ENCODE measurements at places on chromosomes 4 and X.

- DNase-seq = no peak
Measured at GRCh38 chrX:107758231-107758766, 17.3 kb downstream of the TSC22D3 start.

DNA sequence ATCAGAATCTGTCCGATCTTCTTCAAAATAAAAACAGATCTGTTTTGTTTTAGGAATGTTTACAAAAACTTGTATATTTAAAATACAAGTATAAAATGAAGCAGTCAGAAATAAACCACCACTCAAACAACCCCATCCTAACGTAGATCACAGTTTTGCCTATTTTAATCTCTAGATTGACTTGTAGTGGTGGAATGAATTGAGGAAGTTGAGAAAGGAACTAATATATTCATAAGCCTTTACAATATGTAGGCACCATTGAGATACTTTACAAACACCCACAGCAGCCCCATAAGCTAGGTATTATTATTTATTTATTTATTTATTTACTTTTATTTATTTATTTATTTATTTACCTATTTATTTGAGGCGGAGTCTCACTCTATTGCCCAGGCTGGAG lies 52.3 kb upstream of the KLF3 start:
- DNase-seq = no peak

- peak; percentile 50 for DNase-seq
Measured at GRCh38 chr4:51884055-51884454, 41.1 kb downstream of the DCUN1D4 start.

GRCh38 chr4:129248621-129249020 lies 152.7 kb downstream of the C4orf33 start:
- no peak for DNase-seq

DNA sequence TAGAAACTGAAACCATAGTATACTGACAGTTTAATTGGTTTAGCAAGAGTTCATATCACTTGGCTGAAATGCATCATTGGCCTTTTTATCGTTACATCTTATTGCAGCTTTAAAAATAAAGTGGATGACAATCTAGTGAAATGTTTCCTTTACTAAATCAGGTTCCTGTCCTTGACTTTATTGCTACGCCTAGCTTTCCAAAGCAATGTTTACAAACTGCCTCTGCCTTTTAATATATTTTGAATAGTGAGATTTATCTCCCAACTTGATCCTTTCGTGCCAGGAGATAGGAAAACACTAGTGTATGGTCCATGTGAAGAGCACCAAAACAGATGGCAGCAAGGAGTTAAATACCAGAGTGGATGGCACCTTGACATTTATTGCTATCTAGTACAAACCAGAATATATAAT lies 67.0 kb downstream of the GPC3 start:
- DNase-seq = no peak

DNA sequence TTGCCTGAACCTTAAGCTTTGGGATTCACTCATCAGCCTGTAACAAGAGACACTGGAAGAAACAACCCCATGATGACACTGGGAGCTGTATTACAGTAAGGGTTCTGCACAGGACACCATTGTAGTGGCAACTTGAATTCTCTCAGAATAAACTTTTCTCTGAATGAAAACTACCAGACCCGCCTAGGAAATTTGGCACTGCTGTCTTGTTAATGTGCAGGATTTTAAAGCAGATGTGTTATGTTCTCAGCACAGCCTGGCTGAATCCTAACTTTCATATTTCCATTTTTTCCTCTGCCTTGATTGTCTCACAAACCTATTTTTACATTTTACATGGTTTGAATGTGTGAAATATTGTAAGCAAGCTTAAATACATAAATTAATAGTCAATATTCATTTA lies 253.6 kb downstream of the UNC5C start:
- DNase-seq = no peak

DNA sequence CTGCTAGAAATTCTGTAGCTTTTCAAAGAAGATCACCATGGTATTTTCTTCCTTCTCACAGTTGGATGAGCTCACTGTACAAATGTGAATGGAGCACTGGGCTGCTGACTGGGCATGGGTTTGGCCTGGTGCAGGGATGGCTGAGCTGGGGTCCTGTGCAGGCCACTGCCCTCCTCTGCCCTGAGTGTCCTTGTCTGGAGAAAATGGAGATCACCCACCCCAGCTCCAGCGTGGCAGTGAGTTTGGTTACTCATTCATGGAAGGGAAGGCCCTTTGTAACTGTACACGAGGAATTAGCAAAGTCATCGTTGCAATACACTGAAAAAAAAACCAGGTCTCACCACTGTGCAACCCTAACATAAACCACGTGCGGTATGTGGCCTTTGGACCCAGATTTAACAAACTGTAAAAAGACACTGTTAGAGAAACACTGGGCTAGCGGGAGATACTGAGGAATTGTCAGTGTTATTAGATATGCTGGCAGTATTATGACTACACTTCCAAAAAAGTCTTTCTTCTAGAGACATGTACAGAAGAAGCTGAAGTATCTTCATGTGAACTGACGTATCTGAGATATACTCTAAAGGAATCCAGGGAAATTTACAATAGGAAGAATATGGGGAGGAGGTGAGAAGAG lies 16.1 kb upstream of the TBC1D14 start:
- DNase-seq = peak; percentile 94

GRCh38 chr4:159370286-159370685 lies 267.4 kb downstream of the RAPGEF2 start:
- DNase-seq = peak; percentile 26

DNA sequence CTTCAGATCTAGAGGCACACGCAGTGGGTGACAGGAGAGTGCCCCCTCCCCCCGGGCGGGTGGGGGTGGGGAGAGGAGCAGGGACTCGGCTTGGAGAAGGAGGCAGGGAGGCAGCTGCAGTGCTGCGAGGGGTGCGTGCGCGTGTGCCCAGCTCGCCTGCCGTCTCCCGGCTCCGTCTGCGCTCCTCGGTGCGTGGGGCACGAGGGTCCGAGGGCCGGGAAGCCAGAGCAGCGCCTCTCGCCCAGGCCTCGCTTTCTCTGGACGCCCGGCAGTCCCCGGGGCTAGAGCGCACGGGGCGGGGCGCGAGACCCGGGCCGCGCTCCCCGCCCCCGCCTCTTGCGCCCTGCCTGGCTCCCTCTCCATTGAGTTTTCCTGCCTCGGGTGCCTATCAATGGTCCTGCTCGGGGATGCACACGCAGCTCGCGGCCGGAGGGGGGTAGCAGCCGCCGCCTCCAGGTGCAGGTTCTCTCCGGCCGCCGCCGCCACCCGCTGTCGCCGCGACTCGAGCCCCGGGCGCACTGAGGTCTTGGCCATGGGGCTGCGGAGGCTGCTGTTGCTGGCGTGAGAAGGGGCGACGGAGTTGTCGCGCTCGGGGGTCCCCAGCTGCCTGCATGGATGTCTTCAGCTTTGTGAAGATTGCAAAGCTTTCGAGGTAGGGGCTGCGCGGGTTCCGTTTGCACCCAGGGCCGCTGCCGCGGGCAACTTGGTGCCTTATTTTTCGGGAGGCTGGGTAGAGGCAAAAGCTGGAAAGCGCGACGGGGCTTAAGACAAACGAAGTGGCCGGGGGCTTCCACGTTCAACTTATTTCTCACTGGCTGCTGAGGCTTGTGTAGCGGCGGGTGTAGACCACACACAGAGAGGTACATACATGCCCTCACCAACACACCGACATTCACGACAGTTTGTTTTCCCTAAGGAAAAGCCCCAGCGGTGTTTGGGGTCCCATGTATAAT lies at the start of gene FRMPD4:
Gene FRMPD4, plus strand, starts transcription at position 113 of the 953 bp plus-strand sequence. Its CDS starts 499 bp downstream, at position 612.
- DNase-seq = no peak

- no peak for DNase-seq
Measured at GRCh38 chrX:32150141-32150540, 1061.2 kb downstream of the DMD start.

All from choroid plexus epithelial cell (primary cell).